ENCODE measurements at places on chromosomes 7 and 10.
A peak's percentile ranks its signal among the peaks of the same experiment; 100 is the strongest.

DNA sequence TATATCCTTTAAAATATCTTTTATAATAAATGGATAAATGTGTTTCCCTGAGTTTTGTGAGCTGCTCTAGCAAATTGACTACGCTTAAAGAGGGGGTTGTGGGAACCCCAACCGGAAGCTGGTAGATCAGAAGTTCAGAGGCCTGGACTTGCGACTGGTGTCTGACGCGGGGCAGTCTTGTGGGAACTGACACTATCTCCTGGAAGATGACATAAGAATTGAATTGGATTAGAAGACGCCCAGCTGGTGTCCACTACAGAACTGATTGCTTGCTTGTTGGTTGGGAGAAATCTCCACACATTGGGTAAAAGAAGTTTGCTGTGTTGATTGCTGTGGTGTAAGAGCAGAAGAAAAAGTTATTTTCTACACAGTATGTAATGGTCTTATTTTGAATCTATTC is 51.1 kb upstream of the AHR start:
- no peak for DNase-seq

- no peak for DNase-seq
These were observed 227.7 kb downstream of the FANK1 start for GRCh38 chr10:126124046-126124445.

DNA sequence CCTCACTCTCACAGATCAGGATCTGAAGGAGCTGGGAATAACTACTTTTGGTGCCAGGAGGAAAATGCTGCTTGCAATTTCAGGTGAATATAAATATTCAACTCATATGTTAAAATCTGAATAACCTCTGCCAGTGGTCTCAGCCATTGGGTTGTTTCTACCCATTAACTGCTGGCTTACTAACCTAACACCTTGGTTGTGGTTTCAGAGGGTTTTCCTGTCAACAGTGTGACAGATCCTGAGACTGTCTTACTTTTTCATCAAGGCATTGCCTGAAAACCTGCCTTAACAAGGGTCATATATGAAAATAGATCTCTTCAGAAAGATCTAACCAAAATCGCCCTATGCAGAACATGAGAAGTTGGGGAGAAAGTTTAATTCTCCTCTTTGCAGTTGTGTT is 307.7 kb downstream of the BICC1 start:
- DNase-seq = no peak

GRCh38 chr10:86900955-86901354 is 56.5 kb downstream of the MMRN2 start:
- no peak for DNase-seq

DNA sequence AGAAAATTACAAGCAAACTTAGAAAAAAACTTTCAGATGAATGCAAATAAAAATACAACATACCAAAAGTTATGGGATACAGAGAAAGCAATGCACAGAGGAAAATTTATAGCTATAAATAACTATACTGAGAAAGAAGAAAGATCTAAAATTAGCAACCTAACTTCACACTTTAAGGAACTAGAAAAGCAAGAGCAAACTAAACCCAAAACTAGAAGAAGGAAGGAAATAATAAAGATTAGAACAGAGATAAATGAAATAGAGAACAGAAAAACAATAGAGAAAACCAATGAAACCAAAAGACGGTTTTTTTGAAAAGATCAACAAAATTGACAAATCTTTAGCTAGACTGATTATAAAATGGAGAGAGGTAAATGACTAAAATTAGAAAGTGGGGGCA is 9.6 kb upstream of the STRA8 start:
- no peak for DNase-seq

DNA sequence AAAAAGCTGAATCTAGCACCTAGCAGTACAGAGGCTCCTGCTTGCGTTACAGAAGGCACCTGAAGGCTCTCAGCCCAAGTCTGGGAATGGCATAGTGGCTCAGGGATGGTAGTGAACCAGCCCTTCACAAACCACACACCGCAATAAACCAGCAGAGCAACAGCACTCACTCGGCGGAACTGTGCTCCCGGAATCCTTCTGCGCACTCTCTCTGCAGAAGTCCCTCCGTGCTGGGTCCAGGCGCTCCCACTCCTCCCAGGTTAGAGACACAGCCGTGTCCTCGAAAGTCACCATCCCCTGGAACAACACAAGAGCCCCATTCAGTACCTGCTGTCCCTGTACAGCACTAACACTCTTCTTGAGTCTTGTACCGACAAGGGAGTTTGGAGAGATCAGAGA is 1.5 kb downstream of the ZNF394 start:
- peak; percentile 11 for DNase-seq

DNA sequence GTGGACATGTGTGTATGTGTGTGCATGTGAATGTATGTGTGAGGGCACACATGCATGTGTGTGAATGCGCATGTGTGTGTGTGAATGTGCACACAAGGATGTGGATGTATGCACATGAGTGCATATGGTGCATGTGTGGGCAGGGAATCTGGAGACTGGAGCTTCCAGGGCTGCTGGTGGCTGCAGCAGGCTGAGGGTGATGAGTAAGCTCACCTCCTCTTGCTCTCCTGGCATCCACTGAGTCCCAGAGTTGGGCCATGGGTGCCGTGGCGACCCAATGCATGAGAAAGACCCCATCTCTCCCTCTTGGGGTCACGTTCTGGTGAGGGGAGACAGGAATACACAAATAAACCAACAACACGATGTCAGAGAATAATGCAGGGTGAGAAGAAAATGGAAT is 33.3 kb upstream of the COL13A1 start:
- DNase-seq = no peak

GRCh38 chr7:30303312-30304039 is 19.1 kb downstream of the ZNRF2 start:
- no peak for DNase-seq

- DNase-seq = no peak
These were observed 88.8 kb downstream of the SLC25A13 start for GRCh38 chr7:96233084-96233483.

- no peak for DNase-seq
These were observed 32.3 kb downstream of the CAMK1D start for GRCh38 chr10:12381536-12382156.

DNA sequence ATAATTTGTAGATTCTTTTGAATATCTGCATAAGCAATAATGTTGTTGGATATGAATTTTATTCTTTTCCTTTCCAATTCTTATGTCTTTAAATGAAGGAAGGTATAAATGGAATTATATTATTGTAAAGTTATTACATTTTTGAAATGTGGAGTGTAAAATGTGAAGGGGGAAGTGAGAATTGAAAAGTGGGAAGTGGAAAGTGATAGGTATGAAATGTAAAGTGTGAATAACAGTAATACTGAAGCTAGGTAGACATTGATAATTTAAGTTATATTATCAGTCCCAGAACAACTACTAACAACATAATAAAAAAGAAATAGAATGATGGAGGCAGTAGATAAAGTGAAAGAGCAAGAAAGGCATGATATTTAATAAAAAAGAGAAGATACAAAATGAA is 39.7 kb upstream of the HYAL4 start:
- DNase-seq = no peak

GRCh38 chr7:93981480-93981874 is 22.7 kb downstream of the BET1 start:
- DNase-seq = no peak

- no peak for DNase-seq
These were observed 5.6 kb downstream of the MORN4 start for GRCh38 chr10:97627731-97628130.

DNA sequence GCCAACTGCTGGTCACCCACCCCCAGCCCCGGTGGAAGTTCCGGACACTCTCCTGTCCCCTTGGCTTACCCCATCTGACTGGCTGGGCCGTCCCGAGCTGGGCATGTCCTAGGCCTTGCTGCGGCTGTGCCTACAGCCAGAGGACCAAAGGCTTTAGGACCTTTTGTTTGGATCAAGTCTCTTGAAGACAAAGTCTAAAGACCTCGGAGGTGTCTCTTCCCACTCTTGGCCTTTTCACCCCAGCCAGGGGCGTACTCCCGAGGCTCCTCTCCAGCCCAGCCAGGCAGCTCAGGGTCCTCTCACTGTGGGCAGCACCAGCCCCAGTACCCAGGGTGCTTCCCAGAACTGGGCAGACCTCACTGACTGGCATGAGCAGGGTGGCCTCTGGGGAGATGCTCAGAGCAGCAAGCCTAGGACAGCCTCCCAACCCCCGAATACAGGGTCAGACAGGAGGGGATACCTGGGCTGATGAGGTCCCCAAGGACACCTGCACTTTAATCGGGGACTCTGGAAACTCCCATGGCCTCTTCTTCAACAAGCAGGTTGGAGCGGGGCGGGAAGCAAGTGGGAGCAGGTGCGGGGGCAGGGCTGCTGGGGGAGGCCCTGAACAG is 2.7 kb upstream of the PWWP2B start:
- no peak for DNase-seq

- DNase-seq = no peak
These were observed 524.1 kb upstream of the SEMA3D start for GRCh38 chr7:85710960-85711359.

Measured in NCI-H526 treated with DMSO at 0.1 percent for 48 hours (cell line).